ENCODE measurements at places on chromosomes 3 and 15. TPM values are rescaled to one million over a fixed set of nuclear protein-coding genes. Genes with fewer than 3 reads are reported as not detected.

GRCh38 chr3:53804697-53805462 lies 41.3 kb downstream of the CHDH start:
- peak; percentile 18 for DNase-seq

The CTXND1 gene
- total RNA-seq, result not detected

The ZIC4 gene
- total RNA-seq, result not detected

GRCh38 chr15:78243491-78243941 lies 9.2 kb upstream of the ACSBG1 start:
- no peak for DNase-seq

- DNase-seq, result no peak
Observed at GRCh38 chr3:41369838-41370237, 170.5 kb downstream of the CTNNB1 start.

The SENP8 gene
- total RNA-seq, result 0.40 TPM

- no peak for DNase-seq
Observed at GRCh38 chr3:44395714-44396113, 57.1 kb downstream of the TCAIM start.

The TMIE gene
- 2.0 TPM for total RNA-seq

DNA sequence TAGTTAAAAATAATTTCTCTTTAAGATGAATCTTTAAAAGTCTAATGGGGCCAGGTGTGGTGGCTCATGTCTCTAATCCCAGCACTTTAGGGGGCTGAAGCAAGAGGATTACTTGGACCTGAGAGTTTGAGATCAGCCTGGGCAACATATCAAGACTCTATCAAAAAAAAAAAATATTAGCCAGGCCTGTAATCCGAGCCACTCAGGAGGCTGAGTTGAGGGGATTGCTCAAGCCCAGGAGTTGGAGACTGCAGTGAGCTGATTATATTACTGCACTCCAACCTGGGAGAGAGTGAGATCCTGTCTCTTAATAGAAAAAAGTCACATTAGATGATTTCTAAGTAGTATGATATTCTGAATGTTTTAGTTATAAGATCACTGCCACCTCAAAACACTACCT lies 322.0 kb upstream of the MANF start:
- no peak for DNase-seq

DNA sequence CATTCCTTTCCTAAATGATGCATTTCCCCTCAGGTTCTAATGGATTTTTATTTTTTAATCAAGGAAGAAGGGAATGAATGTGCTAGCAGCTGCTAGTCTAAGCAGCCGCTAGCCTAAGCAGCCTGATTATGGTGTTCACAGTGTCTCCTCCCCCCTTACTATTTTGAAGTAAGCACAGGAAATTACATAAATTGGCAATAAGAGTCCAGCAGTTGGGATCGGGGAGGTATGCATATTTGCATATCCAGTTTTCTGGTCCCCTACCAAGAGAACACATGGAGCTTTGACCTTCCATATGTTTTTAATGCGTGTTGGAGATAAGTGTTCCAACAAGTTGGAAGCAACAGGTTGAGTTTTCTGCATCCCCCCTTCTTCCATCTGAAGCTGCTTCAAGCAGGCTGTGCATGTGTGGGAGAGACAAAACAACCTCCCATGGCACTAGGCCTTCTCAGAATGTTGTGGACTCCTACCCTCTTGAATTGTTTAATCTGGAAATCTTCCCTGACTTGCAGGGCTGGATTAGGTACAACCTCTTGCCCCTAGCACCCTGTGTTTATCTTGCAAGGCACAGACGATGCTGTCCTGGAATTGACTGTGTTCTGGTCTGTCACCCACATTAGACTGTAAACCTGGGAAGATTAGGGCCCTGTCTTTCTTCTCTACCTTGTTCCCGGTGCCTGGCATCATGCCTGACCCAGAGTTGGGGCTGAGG lies 124.8 kb upstream of the LRIG1 start:
- DNase-seq, result no peak

The ACP3 gene
- total RNA-seq, result not detected

DNA sequence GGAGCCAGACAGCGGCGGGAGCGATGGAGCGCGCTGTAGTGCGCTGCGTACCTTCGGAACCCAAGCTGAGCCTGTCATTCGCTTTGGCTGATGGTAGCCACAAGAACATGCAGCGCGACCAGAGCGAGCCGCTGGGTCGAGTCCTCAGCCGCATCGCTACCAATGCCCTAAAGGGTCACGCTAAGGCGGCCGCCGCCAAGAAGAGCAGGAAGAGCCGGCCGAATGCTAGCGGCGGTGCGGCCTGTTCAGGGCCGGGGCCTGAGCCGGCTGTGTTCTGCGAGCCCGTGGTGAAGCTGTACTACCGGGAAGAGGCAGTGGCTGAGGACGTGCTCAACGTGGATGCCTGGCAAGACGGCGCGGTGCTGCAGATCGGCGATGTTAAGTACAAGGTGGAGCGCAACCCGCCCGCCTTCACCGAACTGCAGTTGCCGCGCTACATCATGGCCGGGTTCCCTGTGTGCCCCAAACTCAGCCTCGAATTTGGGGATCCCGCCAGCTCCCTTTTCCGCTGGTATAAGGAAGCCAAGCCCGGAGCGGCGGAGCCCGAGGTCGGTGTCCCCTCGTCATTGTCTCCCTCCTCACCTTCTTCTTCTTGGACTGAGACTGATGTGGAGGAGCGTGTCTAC lies 498 bp downstream of the PDE12 start:
- DNase-seq, result peak; percentile 35

DNA sequence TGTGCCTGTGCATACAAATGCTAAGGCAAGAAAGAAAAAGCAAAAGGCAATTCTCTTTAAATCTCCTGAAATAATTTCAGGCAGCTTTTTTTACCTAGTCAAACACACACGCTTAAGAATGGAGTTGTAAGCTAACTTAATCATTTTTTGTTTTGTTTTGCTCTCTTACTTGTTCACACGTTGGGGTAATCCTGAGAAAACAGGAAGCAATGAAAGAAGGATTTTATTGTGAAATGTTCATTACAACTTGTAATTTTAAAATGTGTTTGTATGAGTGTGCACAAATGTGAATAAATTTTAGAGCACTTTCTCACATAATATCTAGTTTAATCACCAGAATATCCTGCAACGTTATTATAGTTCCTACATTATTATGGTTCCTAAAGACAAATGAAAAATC lies 263.8 kb downstream of the LPP start:
- DNase-seq, result no peak

DNA sequence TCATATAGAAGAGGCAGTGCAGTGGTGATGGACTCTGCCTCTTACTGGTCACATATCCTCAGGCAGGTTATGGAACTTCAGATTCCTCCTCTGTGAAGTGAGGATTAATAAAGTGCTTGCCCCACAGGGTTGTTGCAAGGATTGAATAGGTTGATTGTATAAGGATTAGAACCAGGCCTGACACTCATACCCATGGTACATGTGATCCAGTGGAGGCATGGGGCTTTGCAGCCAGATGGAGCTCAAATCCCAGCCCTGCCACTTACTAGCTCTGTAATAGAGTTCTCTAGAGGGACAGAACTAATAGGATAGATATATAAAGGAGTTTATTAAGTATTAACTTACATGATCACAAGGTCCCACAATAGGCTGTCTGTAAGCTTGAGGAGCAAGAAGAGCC lies 184.6 kb upstream of the EIF1B start:
- no peak for DNase-seq

- no peak for DNase-seq
Observed at GRCh38 chr15:67558502-67558901, 16.0 kb downstream of the MAP2K5 start.

GRCh38 chr3:187777331-187777941 lies 32.2 kb upstream of the BCL6 start:
- no peak for DNase-seq

DNA sequence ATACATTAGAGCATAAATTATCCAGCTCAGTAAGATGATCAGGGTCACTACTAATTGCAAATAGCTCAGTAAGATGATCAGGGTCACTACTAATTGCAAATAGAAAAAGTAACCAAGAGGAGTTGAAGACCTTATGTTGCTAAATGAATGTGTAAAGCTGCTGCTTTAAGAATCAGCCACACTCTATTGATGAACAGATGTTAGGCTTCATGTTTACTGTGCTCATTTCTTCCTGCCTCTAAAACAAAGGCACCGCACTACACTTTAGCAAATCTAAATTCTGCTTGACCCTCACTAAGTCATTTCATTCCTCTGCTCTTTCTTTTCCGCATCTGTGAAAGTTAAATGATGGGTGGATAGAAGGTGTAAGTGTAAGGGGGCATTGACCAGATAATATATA lies 92.6 kb upstream of the PLSCR4 start:
- DNase-seq, result no peak

The TMEM158 gene
- 0.20 TPM for total RNA-seq

DNA sequence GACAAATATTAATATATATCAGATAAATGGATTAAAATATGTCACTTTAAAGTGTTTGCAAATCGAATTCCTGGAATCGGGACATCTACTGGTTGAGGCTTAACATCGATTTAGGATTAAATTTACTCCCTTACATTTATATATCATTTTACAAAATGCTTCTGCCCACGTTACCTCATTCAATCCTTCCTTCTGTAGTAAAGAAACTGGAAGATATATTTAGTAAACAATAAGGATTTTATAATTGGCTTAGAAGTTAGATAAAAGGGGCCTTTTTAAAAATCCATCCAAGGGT lies 1.3 kb downstream of the CLPX start:
- no peak for DNase-seq

GRCh38 chr3:123593381-123593780 lies 8.5 kb upstream of the HACD2 start:
- DNase-seq, result no peak

DNA sequence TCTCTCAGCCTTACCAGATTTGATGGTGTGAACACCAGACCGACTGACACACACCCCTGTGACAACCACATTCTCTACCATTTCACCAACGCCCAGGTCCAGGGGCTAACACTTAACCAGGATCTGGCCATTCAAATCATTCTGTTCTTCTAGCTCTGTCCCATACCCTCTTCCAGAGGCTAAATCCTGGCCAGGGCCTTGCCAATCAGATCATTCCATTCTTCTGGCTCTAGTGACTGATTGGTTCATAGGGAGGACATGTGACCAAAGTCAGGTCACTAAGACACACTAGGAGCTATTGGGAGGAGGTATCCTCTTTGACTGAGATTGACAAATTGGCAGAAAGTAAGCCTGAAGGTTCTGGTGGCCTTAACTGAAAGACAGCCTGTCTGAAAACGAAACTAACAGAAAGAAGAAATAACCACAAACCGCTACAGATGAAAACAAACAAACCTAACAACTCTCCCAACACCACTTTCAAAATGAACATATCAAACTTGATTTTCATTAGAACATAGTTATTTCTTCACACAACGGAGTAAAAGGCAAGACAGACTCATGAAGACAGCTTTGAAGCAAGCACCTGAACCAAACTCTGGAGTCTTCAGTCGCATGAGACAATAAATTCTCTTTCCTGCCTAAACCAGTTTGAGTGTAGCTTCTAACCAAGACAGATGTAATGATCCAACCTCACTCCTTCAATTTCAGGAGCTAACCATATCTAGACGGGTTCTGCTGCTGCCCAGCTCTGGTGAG lies 68.5 kb downstream of the TRANK1 start:
- peak; percentile 37 for DNase-seq

DNA sequence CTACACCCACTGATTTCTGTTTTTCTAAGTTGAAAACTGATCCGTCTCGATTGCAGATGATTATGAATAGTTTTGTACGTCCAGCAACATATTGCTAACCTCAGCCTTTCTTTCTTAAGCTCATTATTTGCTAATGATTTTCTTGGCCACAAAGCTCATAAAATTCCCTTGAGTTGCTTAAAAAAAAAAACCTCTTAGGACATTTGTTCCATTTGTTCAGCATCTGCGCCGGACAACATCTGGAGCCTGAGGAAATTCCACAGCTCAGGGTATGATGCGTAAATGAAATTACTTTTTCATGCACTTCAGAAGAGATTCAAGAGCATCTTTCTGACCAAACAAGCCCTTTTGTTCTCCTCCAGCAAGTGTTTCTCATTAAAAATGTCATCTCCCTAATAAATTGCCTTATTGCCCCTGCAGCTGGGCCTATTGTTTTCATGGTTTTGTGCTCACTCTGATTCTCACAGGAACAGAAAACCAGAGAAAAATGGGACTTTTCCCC lies 249.1 kb upstream of the MCTP2 start:
- DNase-seq, result no peak

- DNase-seq, result no peak
Observed at GRCh38 chr3:107973152-107973551, 117.7 kb downstream of the CD47 start.

The CORO2B gene
- total RNA-seq, result not detected

The TXNRD3 gene
- total RNA-seq, result 4.0 TPM

DNA sequence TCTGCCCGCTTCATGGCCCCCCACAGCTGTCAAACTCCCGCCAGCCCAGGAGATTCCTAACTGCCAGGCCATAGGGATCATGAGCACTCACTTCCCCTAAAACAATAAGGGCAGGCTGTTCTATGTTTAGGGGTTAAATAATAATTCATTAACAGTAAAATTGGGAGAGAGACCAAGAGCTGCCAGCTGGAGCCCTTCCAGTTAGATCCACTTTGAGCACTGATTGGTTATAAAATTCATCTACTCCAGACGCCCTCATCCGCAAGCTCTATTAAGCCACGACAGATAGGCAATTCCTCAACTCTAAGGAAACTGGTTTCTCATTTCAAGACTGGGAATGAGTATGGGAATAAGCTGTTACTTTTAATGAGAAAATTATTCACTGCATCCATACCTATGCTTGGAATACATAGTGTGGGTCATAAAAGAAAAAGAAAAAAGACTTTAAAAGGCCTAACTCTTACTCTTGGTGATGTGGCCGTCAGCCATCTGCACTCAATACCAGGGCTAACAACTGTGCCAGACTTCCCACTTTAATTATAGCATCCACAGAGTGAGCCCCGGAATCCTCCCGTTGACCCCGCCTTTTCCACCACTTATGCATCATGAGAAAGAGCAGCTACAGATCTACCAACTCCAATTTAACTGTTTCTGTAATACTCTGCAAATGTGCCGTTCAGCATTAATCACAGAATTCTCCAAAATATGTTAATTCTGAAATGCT lies 44.5 kb downstream of the IL17RD start:
- no peak for DNase-seq

DNA sequence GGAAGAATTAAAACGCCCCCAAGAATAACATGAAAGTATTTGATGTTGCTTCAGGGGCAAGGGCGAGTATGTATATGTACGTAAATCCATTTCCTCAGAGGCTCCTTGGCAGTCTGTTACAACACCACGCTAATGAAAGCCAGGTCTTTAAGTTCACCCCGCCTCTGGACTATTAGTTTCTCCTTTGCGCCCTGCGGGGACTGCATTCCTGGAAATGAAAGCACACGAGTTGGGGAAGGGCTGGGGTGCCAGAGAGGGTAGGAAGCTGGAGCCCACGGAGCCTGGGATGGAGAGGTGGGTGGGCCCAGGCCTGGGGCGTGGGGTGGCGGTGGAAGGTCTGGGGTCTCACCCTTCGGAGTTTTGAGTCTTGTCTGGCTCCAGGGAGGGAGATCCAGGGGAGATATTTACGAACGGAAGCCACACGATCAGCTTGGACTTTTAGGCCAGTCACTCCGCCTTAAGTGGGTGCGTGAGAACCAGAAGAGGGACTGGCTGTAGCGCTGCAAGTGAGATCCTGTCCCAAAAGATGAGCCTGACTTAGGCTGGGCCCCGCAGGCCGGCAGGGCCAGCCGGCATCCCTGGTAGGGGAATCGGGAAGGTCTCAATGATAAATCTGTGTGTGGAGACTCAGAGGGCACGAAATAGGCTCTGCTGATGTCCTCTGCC lies 1.6 kb upstream of the PLCL2 start:
- no peak for DNase-seq

The KLHL40 gene
- total RNA-seq, result not detected

The GOLGA6A gene
- not detected for total RNA-seq

The UMPS gene
- total RNA-seq, result 21.1 TPM

The SPTSSB gene
- 0.73 TPM for total RNA-seq

The ECE2 gene
- total RNA-seq, result not detected
